Renal pelvis (tissue), 12 donors: ENCODE measurements at places on chromosomes 5 and 9.

- DNase-seq = no peak
Observed at GRCh38 chr5:95686651-95687050, 3.9 kb upstream of the SPATA9 start.

DNA sequence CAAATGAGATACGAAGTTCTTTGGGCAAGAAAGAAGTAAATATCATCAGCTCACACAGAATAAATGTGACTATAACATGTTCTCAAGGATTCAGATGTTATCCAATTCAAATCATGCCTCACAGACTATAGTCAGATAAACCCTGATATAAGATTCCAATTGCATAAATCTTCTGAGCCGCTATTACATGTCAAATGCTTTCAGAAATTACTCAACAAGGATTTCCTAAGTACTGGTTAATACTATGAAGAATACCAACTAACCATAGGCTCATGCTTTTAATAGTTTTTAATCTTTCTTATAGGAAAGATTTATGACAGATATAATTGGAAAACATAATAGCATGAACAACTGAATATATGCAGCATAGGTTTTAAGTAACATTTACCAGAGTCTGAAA is 73.6 kb downstream of the BAAT start:
- no peak for DNase-seq

DNA sequence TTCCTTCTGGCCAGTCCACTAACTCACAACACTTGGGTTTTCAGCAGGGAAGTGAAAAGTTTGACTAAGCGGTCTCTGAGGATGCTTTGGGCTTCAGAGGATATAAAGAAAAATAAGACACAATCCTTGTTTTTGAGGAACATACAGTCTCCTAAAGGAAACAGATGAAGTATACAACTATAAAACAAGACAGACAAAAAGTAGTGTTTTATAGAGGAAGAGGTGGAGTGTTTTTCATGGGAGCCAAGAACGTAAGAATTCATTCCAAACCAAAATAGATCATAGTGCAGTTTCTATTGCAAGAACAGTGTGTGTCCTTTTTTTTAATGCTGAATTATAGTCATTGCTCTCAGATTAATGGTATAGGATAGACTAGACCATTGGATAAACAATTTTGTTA is 586.9 kb upstream of the BRINP1 start:
- peak; percentile 44 for DNase-seq

DNA sequence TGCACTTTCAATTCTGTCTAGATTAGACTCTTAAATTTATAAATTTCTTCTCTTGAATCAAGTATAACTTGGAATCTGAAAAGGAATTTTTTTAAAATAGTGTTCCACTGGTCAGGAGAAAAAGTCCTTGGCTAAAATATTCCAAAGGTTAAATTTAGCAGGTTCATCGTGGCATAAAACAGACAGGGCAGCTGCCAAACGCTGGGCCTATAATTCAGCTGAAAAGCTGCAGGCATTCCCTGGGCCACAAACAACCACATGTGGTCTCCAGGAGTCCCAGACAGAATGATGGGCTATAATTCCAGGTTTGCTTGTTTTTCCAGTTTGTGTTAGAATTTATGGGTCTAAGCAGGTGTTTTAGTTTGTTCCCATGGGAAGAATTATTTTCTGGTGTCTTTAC is 71.1 kb upstream of the RETREG1 start:
- DNase-seq = no peak

DNA sequence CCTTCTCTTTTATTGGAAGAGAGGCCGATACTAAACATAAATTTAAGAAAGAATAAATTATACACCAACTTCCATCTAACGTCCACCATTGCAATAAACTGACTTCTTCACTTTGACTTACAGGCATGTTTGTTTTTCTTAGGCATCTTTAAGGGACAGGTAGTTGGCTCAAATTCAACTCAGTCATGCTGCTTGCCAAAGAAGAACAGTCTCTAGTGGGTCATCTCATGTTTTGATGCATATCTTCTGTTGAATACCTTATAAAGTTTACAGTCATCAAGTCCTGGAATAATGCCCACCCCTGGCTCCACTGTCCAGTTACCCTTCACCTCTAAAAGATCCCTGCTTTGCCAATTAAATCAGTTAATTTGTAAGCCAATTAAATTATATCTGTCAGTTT is 328.2 kb upstream of the GRAMD2B start:
- no peak for DNase-seq

GRCh38 chr9:137691646-137692351 is 73.0 kb downstream of the EHMT1 start:
- DNase-seq = no peak

DNA sequence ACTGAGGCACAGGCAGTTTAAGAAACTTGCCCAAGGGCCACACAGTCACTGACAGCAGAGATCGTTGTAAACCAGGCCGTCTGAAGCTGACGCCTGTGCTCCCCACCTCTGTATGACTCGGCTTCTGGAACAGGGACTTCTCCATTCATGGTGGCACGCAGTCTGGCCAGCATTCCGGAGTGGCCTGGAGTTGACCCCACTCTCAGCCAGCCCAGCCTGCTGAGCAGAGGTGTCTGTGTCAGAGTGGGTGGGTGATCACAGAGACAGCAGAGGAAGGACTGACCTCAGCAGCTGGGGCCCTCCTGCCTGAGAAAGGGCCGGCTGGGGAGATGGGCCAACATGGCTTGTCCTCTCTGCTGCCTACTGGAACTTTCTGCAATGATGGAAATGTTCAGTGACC is 12.6 kb downstream of the LRSAM1 start:
- peak; percentile 4 for DNase-seq

DNA sequence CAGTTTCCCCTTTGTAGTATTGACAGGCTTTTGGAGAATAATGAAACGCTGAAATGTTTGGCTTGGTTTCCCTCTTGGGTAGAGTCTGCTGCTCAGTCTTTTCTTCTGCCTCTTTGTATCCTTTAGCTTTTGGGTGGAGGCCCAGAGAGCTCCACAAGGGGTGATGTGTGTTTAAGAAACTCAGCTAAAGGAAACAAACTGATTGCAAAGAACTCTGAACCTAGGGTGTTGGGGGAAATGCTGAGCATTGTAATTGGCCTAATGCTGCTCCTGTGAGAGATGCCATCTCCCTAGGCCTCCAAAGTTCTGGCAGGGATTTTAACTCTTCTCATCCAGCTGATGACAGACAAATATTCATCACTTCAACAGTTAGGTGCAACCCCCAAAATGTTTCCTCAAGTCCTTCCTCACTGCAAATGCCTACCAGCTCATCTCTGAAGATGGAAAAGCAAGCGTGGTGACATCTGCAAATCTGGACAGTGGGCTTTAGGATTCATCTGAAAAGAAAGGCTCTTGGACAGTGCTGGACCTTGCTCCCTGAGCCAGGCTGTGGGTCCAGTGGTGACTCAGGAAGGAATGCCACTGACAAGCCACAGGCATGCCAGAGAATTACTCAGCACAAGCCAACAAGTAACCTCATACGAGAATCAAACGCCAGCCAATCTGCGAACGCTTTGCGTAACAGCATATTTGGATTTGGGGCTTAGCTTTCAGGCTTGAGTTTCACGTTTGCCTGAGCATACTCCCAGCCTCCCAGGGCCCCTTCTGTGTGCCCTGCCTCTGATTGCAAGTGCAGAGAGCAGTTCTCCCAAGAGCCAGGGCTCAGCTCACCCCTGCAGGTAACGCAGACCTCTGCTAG is 30.5 kb upstream of the ZSWIM6 start:
- DNase-seq = no peak

GRCh38 chr9:101014566-101014965 is 14.0 kb upstream of the PLPPR1 start:
- DNase-seq = no peak

- no peak for DNase-seq
Observed at GRCh38 chr5:136062366-136063274, 33.8 kb downstream of the TGFBI start.

DNA sequence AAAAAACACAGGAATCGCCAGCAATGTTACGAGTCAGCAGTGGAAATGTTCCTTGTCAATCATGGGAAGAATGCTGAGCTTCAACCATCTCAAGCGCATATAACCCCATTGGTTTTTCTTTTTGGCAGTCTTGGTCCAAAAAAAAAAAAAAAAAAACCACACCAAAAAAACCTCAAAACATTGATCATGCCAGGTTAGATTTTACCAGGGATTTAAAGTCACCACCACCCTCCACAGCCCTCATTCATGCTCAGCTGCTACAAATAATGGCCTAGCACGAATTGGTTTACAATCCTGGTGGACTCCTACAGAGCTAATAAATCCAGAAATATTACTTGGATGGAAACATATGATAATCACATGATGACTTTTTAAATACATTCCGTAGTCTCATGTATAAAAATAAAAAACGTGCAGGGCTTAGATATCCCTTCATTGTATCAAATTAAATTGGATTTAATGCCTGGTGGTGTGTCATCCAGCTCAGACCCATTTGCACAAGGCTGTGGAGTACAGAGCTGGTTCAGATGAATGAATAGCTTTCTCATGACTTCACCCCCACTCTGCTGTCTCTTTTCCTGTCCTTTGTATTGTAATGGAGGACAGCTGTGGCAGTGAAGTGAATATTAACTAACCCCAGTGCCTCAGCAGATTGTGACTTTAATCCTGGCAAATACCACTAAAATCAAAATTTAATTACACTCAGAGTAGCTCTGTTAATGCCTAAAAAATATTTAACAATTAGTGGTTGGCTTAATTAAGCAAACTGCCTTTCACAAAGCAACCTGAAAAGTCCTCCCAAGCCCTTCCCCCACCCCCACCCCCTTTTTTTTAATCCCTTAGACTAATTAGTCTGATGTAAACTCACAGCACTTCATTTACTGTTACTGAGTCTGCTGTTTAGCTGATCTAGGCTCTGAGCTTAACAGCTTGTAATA is 626.5 kb upstream of the ZNF608 start:
- DNase-seq = no peak

- DNase-seq = peak; percentile 81
Observed at GRCh38 chr5:125409234-125409860, 662.9 kb upstream of the ZNF608 start.

DNA sequence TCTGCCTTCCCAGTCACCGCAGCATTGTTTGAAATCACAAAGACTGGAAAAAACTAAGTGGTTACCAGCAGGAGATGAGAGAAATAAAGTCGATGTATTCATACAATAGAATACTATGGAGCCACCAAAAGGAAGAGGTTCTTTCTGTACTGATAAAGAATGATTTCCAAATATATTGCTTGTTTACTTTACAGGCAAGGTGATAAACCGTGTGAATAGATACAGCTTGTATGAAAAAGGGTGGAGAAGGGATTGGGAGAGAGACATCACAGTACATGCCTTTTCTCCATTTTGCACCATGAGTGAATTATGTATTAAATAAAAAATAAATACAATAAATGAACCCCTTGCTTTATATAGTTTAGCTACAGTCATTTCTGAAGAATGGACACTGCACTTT is 91.7 kb downstream of the RFK start:
- DNase-seq = no peak

- no peak for DNase-seq
Observed at GRCh38 chr5:30604648-30605262, 588.7 kb upstream of the CDH6 start.

DNA sequence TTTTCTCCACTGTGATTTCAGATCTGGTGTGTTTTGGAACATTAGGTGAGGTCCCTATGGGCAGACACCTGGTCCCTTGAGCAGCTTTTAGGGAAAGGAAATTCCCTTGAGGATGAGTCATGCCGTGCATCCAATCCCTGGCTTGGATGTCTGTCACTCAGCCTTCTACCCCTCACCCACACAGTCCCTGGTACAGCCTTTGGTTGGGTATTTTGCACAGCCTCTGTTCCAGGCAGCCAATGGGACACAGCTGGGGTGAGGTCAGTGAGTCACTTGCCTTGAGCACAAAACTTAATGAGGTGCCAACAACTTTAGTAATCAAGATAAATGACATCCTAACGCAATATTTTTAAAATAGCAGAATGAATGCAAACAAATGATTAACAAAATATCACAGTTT is 22.7 kb upstream of the SVEP1 start:
- DNase-seq = no peak

- DNase-seq = no peak
Observed at GRCh38 chr9:15136646-15137045, 170.4 kb downstream of the TTC39B start.

DNA sequence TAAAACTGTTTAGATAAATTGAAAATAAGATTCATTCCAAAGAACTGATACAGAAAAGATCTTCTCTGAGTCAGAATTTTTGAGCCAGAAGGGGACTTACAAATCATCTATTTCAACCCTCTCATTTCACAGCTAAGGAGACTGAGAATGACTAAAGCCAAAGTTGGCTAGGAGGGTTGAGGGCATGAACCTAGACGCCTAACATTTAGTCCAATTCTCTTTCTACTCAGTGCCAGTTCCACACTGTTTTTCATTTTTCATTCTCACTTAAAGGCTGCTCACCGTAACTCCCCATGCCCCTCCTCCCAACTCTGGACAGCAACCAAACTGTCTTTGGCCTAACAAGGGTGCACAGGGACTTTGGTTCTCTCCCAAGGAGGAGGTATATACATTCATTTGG is 364.0 kb downstream of the NDUFS4 start:
- DNase-seq = no peak

- DNase-seq = peak; percentile 37
Observed at GRCh38 chr9:83583151-83584014, 39.6 kb upstream of the IDNK start.

GRCh38 chr9:5842929-5843793 is 10.2 kb upstream of the ERMP1 start:
- DNase-seq = no peak

DNA sequence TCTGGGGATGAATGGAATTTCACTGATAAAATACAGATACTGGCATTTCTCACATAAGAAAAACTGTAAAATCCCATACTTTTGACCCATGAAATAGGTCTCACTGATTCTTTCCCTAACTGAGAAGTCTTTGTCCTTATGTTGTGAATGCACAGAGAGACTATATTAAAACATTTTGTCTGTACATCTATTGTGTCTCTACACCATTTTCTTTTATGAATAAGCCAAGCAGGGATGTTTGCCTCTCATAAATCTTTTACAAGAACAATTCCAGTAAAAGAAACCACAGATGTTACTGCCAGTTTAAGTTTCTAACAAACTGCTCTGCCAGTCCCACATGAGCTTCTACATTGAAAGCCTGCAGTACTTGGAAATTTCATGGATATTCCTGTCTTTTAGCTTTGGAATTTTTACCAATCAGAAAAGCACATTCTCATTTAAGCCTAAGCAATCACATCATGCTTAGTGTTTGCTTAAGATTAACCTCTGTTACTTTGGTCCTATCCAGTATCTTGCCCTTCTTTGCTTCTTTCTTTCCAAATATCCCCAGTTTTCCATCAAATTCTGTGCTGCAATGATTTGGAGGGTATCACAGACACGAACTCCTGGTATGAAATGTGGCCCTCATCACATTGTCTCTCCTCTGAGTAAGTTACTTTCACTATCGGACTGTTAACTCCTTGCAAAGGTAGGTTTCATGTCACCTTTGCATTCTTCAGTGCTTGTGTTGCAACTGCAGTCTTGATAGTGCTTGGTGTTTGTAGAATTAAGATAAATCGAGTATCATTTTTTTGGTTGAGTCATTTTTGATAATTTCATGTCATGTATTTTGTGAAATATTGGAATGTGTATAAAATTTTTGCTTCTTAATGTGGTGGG is 415.1 kb upstream of the ADAMTSL1 start:
- DNase-seq = no peak

- no peak for DNase-seq
Observed at GRCh38 chr5:143920772-143921171, 108.8 kb downstream of the HMHB1 start.

GRCh38 chr9:91060520-91061343 is 259.1 kb downstream of the SYK start:
- peak; percentile 41 for DNase-seq
